ENCODE measurements at places on chromosomes 13 and 19. TPM values are rescaled to one million over a fixed set of nuclear protein-coding genes. Genes with fewer than 3 reads are reported as not detected.

Gene CCL25
- total RNA-seq, result not detected

DNA sequence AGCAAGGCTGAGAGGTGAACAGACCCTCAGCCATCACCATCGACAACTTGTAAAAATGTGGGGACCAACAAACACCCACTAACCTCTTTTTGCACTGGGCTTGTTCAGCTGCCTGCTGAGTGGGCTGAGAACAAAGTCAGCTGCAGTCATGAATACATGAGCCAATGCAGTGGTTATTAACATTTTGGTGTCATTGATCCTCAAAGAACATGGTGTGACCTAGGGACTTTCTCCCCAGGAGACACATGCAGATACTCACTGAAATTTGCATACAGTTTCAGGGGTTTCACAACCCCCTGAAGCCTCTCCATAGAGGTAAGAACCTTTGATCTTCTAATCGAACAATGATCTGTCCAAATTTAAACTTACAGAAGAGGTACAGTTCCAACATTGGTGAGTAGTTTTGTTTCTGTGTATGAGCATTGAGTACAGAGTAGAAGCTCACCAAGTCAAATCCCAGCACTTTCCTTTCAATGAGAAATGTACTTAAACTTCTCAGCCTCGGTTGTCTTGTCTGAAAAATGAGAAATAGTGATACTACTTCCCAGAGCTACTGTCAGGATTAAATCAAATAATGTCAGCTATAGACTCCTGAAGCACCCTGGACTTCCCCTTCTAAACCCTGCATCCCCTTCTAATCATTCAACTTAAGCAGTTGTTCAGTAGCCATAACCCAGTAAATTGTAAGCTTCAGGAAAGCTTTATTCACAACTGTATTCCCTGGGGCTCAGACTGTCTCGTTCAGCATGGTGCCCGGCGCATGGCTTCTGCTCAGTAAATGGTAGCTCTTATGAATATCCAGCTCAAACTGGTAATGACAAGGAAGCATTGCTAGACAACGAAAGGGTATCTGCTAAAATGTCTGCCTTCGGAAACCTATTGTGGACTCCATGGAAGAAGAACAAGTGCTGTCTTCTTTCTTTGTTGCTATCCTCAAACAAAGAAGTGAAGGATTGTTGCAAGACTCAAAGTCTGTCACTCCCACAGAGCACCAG, 148.7 kb downstream of the FOXO1 start:
- H3K27ac ChIP-seq, result no peak overlapping the region
- H3K27me3 ChIP-seq, result no peaks in the 10 kb centered on the region
- no peak for DNase-seq
- H3K4me1 ChIP-seq, result no peaks in the 10 kb centered on the region

Gene CEACAM16
- total RNA-seq, result not detected

- H3K4me1 ChIP-seq, result peaks cover 51% of the 10 kb centered on the region
- no peaks in the 10 kb centered on the region for H3K36me3 ChIP-seq
- no peak for DNase-seq
- H3K27ac ChIP-seq, result peak overlapping the region; percentile 85
Observed at GRCh38 chr19:16343156-16343555, 18.5 kb downstream of the KLF2 start.

- DNase-seq, result no peak
- H3K4me3 ChIP-seq, result no peak overlapping the region
- H3K27ac ChIP-seq, result peak overlapping the region; percentile 66
Observed at GRCh38 chr13:72920097-72920496, 138.2 kb downstream of the PIBF1 start.

Gene SIGLEC11
- total RNA-seq, result 0.19 TPM

Gene APLP1
- total RNA-seq, result 33.6 TPM

DNA sequence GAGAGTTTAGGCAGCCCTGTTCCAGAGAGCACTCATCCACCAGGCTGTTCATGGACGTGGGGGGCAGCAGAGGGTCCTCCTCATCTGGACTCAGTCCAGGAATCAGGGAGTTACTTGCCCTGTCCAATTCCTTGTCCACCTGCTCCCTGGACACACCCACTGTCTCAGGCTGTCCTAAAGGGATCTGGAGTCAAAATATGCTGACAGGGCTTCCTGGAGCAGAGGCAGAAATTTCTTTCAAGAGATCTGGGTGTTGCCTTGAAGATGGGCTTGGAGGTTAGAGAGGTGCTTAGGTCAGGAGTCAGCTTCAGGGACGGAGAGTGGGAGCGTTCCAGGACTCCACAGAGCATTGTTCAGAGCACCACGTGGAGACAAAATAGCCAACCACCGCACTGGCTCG, 65.8 kb upstream of the SHISA2 start:
- no peaks in the 10 kb centered on the region for H3K36me3 ChIP-seq
- no peak overlapping the region for H3K27ac ChIP-seq
- H3K4me1 ChIP-seq, result no peaks in the 10 kb centered on the region

DNA sequence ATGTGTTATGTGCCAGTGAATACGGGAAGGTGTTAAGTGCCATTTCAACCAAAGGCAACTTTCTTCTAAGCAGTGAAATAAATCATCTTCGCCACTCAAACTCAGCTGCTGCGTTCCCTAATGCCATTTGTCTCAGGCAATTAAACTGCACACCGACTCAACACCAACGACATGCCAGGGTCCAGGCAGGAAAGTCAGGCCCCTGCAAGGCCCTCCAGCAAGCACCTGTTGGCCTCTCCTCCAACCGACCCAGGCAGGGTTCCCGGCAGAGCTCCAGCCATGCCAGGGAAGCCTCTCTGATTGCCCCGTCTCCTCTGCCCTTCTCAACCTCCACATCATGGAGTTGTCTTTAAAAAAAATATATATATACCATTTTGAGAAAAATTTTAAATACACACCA, 21.8 kb downstream of the SAFB2 start:
- H3K36me3 ChIP-seq, result peaks cover 93% of the 10 kb centered on the region
- H3K4me1 ChIP-seq, result no peaks in the 10 kb centered on the region

DNA sequence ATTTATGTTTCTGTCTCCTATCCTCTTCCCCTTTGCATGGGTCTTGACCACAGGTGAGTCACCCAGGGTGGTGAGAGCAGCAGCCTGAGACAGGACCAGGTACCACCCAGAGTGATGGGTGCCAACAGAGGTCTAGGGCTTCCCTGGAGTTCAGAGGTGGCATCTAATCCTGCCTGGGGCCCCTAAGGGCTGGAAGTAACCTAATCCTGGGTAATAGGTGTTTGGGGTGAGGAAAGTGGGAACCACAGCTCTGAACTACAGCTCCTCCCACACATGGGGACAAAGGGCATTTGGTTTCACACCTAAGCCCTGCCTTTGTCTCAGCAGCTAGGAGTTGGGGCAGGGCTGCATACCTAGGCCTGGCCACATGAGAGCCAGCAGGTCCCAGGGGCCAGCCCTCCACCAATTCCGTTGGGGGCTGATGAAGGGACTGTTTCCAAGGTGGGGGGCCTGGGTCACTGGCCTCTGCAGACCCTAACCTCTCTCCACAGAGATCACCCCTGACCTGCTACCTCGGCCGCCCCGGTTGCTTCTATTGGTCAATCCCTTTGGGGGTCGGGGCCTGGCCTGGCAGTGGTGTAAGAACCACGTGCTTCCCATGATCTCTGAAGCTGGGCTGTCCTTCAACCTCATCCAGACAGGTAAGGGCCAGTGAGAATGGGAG, 8.0 kb downstream of the SPHK2 start:
- H3K36me3 ChIP-seq, result peaks cover 7% of the 10 kb centered on the region
- no peak overlapping the region for H3K4me3 ChIP-seq

Gene SLC10A2
- total RNA-seq, result not detected

Gene ACER1
- 0.24 TPM for total RNA-seq

- H3K36me3 ChIP-seq, result peaks cover 70% of the 10 kb centered on the region
- no peaks in the 10 kb centered on the region for H3K27me3 ChIP-seq
- DNase-seq, result no peak
- no peak overlapping the region for H3K4me3 ChIP-seq
- H3K27ac ChIP-seq, result no peak overlapping the region
Observed at GRCh38 chr13:39012608-39013007, 22.0 kb upstream of the STOML3 start.

Gene FFAR1
- total RNA-seq, result not detected

DNA sequence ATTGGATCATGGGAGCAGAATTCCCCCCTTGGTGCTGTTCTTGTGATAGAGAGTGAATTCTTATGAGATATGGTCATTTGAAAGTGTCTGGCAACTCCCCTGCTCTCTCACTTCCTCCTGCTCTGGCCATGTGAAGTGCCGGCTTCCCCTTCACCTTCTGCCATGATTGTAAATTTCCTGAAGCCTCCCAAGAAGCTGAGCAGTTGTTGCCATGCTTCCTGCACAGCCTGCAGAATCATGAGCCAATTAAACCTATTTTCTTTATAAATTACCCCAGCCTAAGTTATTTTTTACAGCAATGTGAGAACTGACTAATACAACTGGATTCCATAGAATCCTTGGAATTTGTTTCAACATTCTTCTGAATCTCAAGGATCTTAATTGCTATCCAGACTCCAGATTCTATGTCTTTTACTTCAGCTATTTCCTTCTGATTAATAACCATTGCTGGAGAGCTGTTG, 328.1 kb downstream of the SLITRK5 start:
- no peak overlapping the region for H3K27ac ChIP-seq
- no peaks in the 10 kb centered on the region for H3K4me1 ChIP-seq
- no peaks in the 10 kb centered on the region for H3K36me3 ChIP-seq

DNA sequence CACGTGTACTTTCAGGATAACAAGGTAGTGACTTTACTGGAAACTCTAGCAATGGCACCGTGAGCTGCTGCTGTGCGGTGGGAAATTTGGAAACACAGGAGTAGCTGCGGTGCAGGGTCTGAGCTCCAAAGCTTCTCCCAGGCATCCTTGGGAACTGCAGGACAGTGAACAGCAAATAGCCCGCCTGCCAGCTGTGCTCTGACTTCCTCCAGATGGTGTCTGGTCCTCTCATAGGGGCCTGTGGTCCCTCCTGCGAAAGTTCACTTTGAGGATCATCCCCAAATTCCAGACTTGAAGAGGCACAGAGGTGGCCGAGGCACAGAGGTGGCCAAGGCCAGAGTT, 287.3 kb upstream of the MAB21L1 start:
- H3K27me3 ChIP-seq, result no peaks in the 10 kb centered on the region
- H3K27ac ChIP-seq, result no peak overlapping the region
- no peaks in the 10 kb centered on the region for H3K36me3 ChIP-seq

Gene C19orf73
- total RNA-seq, result 5.9 TPM

- no peaks in the 10 kb centered on the region for H3K36me3 ChIP-seq
- no peak overlapping the region for H3K4me3 ChIP-seq
- H3K27ac ChIP-seq, result no peak overlapping the region
- H3K27me3 ChIP-seq, result no peaks in the 10 kb centered on the region
- DNase-seq, result no peak
Observed at GRCh38 chr13:112117955-112118302, 51.0 kb downstream of the SOX1 start.

- no peak overlapping the region for H3K4me3 ChIP-seq
- H3K27me3 ChIP-seq, result no peaks in the 10 kb centered on the region
- H3K36me3 ChIP-seq, result no peaks in the 10 kb centered on the region
- DNase-seq, result no peak
- no peak overlapping the region for H3K27ac ChIP-seq
Observed at GRCh38 chr19:51742789-51743188, 8.9 kb downstream of the FPR1 start.

GRCh38 chr13:47875201-47875600, 125.9 kb downstream of the SUCLA2 start:
- H3K36me3 ChIP-seq, result no peaks in the 10 kb centered on the region
- H3K27me3 ChIP-seq, result no peaks in the 10 kb centered on the region
- no peaks in the 10 kb centered on the region for H3K4me1 ChIP-seq
- DNase-seq, result no peak

DNA sequence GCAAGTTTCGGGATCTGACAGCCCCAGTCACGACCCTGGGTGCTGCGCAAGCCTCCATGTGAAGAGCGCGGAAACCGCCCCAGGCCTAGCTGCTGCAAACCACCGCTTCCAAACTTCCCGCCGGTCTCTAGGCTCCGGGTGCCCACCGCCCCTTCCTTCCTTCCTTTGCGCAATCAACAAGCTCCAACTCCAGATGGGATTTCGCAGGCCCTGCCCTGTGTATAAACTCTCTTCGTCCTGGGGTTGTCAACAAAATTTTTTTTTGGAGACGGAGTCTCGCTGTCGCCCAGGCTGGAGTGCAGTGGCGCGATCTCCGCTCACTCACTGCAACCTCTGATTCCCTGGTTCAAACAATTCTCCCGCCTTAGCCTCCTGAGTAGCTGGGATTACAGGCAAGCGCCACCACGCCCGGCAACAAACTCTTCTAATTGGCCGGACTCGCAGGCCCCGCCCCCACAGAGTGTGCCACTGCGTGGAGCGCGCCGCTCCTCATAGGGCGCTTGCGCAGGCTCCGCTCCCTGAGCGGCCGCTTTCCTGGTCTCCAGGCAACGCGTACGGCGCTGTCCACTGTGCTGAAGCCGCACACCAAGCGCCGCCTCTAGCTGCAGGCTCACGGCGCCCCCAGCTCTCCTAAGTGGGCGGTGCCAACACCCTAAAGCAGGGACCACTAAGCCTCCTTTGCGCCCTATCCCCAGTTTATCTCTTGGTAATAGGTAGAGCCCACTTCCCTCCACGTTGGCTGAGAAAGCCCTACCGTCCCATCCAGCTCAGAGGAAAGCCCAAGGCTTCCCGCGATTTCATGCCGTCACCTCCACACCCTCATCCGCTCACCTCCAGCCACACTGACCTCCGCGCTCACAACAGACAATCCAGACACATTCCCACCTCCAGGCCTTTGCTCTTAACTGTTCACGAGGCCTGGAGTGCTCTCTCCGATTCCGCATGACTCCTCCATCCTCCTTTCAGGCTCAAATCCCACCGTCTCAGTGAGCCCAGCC, 5.5 kb upstream of the QTRT1 start:
- H3K4me3 ChIP-seq, result no peak overlapping the region
- peaks cover 16% of the 10 kb centered on the region for H3K4me1 ChIP-seq
- H3K36me3 ChIP-seq, result peaks cover 14% of the 10 kb centered on the region
- H3K27ac ChIP-seq, result no peak overlapping the region
- H3K27me3 ChIP-seq, result no peaks in the 10 kb centered on the region
- DNase-seq, result peak; percentile 92

DNA sequence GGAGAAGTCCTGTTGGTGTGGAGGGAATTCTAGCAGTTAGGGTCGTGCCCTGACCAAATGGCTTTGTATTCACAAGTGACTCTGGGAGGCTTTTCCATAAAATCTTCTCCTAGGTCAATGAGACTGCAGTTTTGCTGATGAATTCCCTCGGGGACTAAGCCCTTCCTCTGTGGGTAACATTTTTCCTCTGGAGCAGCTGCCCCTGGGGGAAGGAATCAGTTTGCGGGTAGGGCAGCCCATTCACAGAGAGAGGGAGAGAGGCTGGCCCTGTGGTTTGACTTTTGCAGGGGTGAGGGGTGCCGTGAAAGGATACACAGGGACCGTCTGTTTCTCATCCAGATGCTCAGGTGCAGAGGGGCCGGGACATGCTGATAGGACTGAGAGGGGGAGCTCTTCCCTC, 67.3 kb downstream of the ERICH6B start:
- no peak overlapping the region for H3K27ac ChIP-seq
- no peaks in the 10 kb centered on the region for H3K4me1 ChIP-seq
- no peaks in the 10 kb centered on the region for H3K27me3 ChIP-seq
- H3K4me3 ChIP-seq, result no peak overlapping the region
- DNase-seq, result no peak

GRCh38 chr19:50909240-50910070, 1.7 kb downstream of the KLK4 start:
- no peak overlapping the region for H3K27ac ChIP-seq
- no peak for DNase-seq
- H3K4me1 ChIP-seq, result no peaks in the 10 kb centered on the region
- H3K27me3 ChIP-seq, result no peaks in the 10 kb centered on the region
- no peak overlapping the region for H3K4me3 ChIP-seq
- no peaks in the 10 kb centered on the region for H3K36me3 ChIP-seq
